ENCODE measurements at places on chromosomes 3 and 15.

DNA sequence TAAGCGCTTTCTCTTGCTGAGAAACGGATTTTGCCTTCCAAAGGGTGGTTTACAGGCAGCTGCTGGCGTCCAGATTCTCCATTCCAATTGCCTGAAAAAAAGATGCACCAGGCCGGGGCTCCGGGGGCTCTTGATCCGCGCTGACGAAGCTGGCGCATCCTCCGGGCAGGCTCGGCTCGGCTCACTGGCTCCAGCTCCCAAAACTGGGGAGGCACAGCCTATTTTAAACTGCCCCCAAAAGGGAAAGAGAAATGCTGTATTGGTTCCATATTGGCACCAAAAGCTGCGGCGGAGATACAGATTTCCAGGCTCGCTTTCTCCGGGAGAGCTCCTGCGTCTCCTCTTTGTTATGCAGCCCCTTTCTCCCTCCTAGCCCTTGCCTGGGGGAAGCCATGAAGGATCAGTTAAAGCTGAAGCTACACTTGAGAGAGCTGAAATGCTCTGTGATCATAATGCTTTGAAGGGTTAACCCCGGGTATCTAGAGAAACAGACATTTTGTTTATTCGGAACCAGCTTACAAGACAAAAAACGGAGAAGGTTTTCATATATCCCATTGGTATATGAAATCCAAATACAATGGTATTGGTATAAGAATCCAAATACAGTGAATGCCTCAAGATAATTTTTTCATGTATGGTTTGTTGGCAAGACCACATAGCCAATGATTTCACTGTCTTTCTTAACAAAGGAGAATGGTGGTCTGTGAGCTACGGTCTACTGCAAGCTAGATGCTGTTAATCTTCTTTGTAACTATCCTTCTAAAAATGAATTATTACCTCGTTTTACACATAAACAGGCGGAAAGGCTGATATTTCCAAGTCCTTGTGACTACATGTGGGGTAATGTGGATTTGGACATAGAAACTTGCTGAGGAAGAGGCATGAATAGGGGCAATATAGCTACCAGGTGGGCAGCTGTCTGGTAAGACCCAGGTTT, 693 bp downstream of the CD200 start:
- DNase-seq, result no peak

GRCh38 chr15:73052653-73053397, 562 bp downstream of the NEO1 start:
- no peak for DNase-seq

DNA sequence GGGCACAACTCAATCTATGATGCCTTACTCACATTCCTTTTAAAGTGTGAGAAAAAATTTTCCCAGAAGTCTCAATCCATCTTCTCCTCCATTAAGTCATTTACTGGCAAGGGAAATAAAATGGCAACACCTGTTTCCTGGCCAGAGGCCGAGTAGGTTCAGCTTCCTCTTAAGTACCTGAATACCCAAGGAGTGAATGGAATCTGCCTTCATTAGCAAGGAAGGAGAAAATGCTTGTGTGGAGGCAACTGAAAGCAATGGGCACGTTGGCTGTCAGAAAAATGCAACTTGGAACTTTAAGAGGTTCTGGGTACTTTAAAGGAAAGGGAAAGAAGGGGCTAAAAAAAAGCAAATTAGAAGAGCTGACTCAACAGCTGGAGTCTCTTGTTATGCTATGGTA, 423.6 kb upstream of the ARL6 start:
- DNase-seq, result no peak

- DNase-seq, result no peak
These were observed 40.3 kb downstream of the KCNAB1 start for GRCh38 chr3:156160647-156161046.

DNA sequence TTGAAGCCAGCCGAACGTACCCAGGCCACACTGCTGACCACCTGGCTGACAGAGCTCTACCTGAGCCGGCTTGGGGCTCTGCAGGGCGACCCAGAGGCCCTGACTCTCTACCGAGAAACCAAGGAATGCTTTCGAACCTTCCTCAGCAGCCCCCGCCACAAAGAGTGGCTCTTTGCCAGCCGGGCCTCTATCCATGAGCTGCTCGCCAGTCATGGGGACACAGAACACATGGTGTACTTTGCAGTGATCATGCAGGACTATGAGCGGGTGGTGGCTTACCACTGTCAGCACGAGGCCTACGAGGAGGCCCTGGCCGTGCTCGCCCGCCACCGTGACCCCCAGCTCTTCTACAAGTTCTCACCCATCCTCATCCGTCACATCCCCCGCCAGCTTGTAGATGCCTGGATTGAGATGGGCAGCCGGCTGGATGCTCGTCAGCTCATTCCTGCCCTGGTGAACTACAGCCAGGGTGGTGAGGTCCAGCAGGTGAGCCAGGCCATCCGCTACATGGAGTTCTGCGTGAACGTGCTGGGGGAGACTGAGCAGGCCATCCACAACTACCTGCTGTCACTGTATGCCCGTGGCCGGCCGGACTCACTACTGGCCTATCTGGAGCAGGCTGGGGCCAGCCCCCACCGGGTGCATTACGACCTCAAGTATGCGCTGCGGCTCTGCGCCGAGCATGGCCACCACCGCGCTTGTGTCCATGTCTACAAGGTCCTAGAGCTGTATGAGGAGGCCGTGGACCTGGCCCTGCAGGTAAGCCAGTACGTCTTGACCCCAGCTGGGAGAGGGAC, 6.2 kb downstream of the VPS18 start:
- no peak for DNase-seq

GRCh38 chr3:105427332-105427731, 60.6 kb downstream of the ALCAM start:
- no peak for DNase-seq

- no peak for DNase-seq
These were observed 148.1 kb downstream of the LMLN start for GRCh38 chr3:198107840-198108734.

DNA sequence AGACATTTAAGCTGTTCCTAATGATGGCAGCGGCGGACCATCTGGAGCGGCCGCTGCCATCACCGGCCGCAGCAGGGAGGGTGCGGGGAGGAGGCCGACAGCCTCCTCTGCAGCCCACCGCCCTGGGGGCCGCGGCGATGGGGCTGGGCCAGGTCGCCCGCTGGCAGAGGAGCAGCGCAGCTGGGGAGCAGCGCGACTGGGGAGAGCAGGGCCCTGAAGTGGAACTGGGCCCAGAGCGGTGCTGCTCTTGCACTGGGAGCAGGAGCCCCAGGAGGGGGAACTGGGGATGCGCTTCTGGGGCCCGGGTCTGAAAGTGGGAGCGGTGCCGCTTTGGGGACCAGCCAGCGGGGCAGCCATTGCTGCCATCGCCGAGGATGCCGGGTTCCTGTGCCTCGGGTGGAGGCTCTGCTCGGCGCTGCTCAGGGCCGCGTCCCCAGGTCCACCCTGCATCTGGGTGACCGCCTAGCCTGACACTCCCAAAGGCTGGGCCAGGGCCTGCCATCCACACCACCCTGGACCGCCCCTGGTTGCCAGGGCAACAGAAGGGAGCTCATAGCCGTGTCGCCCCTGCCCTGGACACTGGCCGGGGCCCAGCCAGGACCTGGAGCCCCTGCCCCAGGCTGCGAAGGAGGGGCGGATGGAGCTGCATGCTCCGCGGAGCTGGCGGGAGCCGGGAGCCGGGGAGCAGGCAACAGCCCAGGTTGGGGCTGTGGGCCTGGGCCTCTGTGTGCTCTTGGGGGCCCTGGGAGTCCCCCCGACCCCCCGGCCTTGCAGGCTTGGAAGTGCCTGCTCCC, 15.5 kb upstream of the PLA2G4E start:
- no peak for DNase-seq

DNA sequence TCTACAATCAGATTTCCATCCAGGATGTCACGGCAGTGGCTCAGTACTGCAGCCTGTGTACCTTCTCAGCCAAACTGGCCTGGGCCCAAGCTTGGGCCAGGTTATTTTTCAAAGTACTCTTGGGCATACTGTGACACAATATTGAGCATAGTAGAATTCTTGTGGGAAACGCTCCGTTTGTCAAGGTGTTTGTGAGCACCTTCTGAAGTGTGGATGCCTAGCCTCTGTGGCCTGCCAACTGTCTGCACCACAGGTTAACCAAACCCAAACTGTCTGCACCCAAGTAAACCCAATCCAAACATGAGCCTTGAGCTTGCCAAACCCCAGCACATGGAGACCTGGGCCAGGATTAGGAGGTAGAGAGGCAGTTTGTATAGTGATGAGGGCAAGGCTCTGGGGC, 25.4 kb downstream of the CTDSPL start:
- no peak for DNase-seq

GRCh38 chr3:31319332-31319731, 213.4 kb upstream of the STT3B start:
- no peak for DNase-seq

DNA sequence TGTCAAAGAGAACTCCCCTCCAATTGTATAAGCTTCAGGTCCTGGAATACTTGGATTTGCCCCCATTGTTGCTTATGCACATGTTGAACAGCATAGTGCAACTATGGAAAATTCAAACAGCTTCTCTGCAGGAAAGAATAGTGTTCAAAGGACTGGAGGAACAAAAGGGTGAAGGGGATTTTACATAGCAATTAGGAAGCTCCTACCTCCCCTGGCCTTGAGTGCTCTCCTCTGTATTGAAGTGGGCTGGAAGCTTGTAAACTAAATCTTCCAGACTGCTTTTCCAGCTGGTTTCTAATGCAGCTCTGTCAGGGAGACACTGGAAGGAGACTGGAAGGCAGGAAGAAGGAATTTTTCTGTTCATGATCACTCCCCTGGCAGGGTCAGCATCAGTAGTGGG, 7.2 kb upstream of the ELP6 start:
- no peak for DNase-seq

GRCh38 chr15:40828447-40829036, at the start of gene PPP1R14D:
Gene PPP1R14D, minus strand, starts transcription at chr15:40828708. Its CDS starts 67 bp downstream, at chr15:40828641.
- DNase-seq, result no peak
